Activated T-helper 2 cell treated with anti-CD3 and anti-CD28 coated beads, Interferon-gamma antibody, Interleukin-2, Interleukin-4, amounts not matched to agents 10 μg/mL and 5 μg/mL and 100 μg/mL, durations not matched to agents 14 hours and 24 hours and 36 hours (primary cell): ENCODE measurements at places on chromosomes 16 and 17.

DNA sequence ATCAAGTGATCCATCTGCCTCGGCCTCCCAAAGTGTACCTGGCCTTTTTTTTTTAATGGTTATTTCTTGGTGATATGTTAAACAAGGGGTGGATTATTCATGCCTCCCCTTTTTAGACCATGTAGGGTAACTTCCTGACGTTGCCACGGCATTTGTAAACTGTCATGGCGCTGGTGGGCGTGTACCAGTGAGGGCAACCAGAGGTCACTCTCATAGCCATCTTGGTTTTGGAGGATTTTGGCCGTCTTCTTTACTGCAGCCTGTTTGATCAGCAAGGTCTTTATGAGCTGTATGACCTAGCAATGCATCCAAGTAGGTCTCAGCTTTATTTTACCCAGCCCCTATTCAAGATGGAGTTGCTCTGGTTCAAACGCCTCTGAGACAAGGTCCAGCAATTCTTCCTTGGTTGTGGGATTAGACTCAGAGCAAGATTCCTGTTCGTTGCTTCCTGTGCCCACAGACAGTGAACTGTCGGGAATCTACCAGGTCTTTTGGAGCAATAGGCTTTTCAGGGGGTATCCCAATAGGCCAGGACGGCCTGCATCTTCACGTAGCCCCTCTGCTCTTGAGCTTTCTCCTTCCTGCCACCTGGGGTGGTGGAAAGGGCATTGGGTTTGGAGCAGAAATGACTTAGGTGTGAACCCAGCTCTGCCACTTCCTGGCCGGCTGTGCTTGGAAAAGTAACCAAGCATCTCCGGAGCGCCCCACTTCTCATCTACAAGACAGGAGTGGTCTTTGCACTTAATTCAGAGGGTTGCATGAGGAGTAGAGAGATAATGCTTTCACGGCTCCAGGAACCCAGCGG is 52.9 kb upstream of the SEC14L1 start:
- peak; percentile 10 for DNase-seq

GRCh38 chr17:14150619-14151018 is 81.3 kb downstream of the COX10 start:
- DNase-seq, result no peak

DNA sequence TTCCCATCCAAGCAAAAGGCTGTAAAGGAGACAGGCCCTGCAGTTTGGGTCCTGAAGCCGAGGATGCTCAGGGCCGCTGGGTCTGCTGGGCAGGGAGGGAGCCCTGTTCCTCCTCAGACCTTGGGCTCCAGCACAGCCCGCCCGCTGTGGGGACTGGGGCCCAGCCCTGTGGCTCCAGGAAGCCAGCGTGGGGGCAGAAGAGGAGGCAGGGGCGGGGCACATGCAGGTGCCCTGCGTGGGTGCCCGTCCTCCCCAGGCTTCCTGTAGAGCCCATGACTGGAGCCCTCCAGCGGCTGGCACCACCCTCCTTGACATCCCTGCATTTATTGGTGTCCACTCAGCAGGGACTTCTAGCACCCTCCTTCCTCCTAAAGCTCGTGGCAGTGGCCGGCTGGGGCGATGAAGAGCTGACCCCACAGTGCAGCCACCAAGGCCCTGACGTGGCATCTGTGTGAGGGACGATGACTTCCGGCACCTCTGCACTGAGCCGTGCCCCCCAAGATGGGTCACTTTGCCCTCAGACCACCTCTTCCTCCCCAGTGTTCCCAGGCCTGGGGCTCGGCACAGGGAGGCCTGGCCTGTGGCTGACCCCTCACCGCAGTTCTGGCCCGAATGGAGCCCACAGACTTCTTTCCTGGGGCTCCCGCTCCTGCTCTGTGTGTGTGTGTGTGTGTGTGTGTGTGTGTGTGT is 9.9 kb downstream of the PRSS27 start:
- no peak for DNase-seq

DNA sequence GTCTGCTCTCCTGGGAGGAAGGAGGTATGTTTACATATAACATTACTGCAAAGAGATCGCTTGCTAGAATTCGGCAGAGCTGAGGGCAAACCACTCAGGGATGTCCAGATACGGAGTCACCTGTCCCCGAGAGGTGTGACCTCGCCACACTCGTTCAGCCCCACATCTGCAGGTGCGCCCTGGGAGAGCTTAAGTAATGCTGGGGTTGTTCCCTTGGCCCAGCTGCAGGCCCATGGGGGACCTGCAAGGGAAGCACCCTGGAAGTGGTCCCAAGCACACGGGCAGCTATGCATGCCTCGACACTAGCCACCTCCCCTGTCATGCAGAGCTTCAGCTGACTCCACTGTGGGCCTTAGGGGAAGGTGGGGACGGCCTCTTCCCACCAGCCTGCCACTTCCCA is 22.2 kb downstream of the USP22 start:
- no peak for DNase-seq

GRCh38 chr17:64608571-64608981 is 53.5 kb downstream of the SMURF2 start:
- no peak for DNase-seq

- DNase-seq, result no peak
Measured at GRCh38 chr16:50246299-50247122, 19.8 kb upstream of the ADCY7 start.

- DNase-seq, result no peak
Measured at GRCh38 chr17:72916991-72917390, 175.5 kb downstream of the SLC39A11 start.

DNA sequence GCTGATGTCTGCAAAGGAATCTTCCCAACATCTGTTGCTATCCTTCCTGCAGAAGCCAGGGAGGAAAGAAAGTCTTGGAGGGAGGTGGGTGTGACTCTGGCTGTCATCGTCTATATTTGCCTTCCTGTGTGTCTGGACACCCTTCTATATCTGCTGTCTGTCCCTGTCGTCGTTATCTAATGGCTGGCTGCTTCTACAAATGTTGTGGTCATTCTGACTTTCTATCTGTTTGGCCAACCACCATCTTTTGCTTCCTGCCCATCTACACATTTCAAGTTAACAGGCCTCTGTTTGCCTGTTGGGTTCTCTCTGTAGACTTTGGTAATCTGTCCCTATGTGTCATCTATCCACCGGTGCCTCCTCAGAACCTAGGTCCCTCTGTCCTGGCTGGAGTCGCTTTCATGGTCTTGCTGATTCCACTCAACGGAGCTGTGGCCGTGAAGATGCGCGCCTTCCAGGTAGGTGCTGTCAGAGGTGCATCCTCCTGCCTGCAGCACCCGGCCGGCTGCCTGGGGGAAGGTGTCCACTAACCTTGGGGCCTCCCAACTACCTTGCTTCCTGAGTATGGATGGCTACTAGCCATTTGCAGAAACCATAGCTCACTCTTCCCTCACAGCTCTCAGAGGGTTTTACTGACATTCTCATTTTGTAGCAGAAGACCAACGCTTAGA is 30.2 kb downstream of the ABCC3 start:
- no peak for DNase-seq

DNA sequence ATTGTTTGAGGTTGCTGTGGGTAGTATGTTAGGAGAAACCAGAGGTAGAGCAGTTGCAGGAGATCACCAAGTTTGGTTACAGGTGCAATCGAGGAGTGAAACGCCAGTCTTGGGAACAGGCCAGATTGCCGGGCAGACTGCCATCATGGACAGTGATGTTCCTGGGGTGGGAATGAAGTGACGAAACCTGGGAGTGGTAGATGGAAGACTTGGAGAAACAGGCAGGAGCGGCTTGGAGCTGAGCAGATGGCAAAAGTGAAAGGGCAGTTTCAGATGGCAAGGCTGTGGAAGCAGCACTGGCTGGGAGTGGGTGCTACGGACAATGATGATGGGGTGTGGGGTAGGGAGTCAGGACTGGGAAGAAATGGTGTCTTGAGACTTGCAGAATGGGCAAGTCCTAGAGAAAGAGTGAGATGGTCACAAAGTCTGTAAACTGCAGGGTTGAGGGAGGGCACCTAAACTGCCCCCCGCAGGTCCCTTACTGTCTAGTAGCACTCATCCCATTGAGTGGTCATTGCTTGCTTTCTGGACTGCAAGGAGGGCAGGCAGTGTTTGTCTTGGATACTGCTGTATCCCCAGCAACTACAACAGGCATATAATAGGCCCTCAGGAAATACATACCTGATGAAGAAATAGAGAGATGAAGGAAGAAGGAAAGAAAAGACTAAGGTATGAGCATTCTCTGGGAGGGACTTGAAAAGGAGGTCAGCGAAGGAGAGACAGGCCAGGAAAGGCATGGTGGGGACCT is 29.5 kb upstream of the ULK2 start:
- DNase-seq, result no peak

DNA sequence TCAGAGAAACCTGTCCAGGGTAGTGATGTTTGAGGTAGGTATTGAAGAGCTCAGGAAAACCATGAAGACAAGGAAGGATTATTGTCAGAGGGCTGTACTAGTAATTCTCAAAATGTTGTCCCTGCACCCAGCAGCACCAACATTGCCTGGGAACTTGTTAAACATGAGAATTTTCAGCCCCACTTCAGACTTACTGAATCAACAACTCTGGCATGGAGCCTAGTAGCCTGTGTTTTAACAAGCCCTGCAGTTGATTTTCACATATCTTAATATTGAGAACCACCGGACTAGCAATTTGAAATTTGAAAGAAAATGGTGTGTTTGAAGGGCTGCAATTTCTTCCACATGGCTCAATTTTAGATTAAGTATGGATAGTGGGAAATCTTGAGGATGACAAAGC is 2.8 kb upstream of the KIF2B start:
- DNase-seq, result no peak

GRCh38 chr17:80105762-80106161 is 4.4 kb downstream of the GAA start:
- no peak for DNase-seq

DNA sequence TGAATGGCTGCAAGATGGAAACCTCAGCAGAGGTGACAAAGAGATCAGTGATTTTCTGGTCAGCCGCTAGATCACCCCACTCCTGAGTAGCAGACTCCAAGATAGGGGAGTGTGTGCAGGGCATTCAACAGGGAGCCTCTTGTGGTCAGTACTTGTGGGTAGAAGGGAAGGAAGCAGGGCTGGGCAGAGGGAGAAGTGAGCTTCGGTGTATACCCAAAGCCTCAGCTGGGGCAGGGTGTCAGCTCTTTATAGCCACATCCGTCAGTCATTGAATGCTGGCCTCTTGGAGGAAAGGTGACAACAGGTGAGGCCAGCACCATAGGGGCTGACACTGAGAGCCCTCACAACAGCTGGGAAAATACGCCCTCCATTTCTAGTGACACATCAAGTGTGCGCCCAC is 2.2 kb upstream of the SLC12A3 start:
- no peak for DNase-seq

- DNase-seq, result no peak
Measured at GRCh38 chr17:3030096-3030495, 33.3 kb downstream of the OR1D5 start.

DNA sequence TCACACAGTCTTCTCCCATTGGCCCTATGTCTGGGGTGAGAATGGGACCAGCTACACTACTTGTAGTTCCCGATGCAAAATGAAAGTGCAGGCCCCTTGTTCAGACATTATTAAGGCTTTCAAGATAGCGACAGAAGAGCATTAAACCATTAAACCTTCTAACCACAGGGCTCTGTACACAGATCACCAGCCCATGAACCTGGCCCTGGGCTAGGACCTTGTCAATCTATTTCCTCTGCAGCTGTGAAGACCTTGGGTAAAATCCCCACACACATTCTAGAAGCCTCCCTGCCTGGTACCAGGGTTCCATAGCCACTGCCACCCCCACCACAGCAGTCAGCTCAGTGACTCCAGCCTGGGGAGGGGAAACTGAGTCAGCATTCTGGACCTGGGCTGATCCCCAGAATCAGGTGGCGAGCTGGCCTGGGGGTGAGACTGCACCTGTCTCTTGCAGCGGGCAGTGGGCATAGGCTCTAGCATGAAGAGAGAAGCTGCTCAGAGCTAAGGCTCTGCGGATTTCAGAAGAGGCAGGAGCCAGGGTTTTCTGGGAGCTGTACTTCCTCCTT is 119.7 kb upstream of the LHX1 start:
- no peak for DNase-seq
